ENCODE measurements at places on chromosomes 16 and 17.

GRCh38 chr16:2737238-2737605 lies 15.2 kb upstream of the SRRM2 start:
- DNase-seq, result no peak

DNA sequence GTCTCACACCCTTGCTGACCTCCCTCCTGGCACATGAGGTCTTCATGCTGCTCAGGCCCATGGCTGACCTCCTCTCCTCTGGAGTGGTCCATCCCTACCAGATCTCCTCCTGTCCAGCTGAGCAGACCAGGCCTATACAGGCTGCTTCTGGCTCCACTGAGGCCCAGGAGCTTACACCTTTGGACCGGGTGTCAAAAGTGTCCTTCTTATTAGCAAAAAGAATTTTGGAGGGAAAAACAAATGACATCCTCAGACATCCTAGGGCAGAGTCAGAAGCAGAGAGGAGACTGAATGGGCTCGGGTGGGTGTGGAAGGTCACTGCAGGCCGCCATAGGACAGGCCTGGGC lies 38.1 kb downstream of the WSB1 start:
- DNase-seq, result no peak

- DNase-seq, result no peak
These were observed 17.1 kb downstream of the C16orf74 start for GRCh38 chr16:85733839-85734170.

DNA sequence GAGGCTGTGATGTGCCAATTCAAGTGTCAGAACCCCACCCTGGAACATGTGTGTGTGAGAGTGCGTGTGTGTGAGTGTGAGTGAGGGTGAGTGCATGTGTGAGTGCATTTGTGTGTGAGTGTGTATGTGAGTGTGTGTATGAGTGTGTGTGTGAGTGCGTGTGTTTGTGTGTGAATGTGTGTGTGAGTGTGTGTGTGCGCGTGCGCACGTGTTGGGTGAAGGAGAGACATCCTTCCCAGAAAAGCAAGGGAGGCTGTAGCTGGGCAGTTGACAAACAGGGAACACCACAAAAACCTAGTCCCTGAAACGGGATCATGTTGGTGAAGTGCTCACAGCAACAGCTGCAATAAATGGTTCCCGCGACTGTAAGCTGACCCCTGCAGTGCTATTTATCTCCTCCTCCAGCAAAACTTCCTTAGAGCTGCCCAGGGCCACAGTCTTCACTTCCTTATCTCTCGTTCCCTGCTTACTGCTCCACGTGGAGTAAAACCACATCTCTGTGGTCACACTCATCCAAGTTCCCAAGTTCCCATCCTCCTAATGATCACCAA lies 40.1 kb upstream of the RPL38 start:
- no peak for DNase-seq

GRCh38 chr16:25625620-25626019 lies 66.1 kb upstream of the HS3ST4 start:
- DNase-seq, result no peak

DNA sequence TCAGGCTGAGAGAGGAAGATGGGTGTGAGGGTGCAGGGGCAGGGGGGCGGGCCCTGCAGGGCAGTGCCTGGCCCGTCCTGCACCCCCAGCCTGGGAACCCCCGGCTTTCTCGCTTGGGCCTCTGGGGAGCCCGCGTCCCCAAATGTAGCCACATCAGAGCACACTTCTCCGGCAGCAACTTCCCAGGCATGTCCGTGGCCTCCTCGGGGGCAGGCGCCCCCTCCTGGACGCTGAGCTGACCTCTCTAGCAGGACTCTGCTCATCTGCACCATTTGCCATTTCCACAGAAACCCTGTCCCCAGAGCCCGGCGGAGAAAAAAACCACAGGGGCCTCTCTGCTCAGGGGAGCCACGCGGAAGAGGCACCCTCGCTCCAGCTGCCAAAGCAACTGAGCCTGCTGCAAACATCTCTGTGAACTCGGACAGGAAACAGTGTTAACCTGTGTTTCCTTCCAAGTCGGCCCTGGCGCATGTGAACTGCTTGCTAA lies 63.4 kb downstream of the KLHDC4 start:
- DNase-seq, result peak; percentile 22

DNA sequence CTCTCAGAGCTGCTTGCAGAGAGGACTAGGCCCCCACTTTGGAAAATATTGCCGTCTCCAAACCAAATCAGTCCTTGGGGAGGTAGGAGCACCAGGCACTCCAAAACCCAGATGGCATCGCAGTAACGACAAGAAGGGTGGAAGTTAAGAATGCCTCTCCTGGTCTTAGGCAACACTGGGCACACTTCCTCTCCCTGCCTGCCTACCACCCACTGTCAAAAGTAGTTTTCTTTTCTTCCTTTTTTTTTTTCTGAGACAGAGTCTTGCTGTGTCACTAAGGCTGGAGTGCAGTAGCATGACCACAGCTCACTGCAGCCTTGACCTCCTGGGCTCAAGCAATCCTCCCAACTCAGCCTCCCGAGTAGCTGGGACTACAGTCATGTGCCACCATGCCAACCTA lies 47.2 kb downstream of the SRL start:
- no peak for DNase-seq

DNA sequence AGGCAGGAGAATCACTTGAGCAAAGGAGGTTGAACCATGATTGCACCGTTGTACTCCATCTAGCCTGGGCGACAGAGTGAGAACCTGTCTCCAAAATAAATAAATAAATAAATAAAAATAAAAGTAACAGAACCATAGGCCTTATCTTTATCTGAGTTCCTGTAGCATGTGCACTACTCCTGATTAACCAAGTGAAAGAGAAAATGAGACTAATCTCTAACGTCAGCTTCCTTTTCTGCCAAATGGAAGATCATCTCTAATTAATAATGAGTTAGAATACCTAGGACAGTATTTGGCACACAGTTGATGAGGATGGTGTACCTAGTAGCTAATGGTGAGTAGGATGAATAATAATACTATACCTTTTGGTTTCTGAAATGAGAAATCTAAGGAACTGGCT lies 520.4 kb downstream of the WWOX start:
- no peak for DNase-seq

GRCh38 chr16:52366983-52367382 lies 180.0 kb downstream of the TOX3 start:
- DNase-seq, result no peak

- no peak for DNase-seq
These were observed 2.1 kb upstream of the ITGB3 start for GRCh38 chr17:47251421-47251940.

GRCh38 chr16:7914748-7915147 lies 582.1 kb downstream of the RBFOX1 start:
- no peak for DNase-seq

DNA sequence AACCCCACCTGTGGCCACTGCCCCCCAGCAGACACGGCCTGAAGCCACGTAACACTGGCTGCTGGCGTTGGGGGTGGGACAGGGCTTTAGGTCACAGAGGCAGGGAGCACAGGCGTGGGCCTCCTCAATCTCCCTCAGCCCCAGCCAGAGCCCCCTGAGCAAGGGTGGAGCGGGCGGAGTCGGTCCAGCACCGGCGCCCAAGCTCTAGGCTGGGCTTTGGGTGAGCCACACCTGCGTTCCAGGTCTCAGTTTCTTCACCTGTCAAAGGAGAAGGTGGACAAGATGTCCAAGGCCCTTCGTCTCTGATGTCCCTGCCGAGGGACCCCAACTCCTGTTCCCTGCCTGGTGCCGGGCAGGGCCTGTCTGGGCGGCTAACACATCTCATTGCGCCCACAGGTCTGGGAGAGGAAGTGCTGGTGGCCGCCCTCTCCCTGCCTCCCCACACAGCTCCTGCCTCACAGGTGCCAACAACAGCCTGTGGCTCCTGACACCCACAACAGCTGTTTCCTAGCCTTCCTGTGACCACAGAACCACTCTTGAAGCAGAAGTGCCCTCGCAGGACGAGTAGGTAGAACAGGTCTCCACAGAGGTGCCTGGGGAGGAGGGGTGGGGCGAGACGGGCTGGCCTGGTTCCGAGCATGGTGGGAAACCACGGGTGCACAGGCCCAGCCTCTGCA lies 12.0 kb downstream of the FAM83G start:
- no peak for DNase-seq
